ENCODE measurements at places on chromosomes 4 and X.
A peak's percentile ranks its signal among the peaks of the same experiment; 100 is the strongest.

DNA sequence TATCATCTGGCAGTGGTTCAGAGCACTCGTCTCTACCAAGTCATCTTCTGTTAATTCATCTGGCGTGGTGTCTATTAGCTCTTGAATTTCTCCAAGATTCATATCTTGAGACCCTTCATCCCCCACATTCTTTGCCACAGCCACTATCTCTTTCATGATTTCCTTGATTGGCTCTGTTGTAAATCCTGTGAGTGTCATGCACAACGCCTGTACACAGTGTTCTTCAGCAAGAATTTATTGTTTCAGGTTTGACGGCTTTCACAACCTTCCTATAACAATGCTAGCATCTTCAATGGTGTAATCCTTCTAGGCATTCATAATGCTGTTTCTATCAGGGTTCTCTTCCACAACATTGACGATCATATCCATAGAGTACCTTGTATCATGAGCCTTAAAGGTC is 30.9 kb downstream of the MGST2 start:
- DNase-seq, result no peak

GRCh38 chrX:147498796-147499195 is 412.9 kb upstream of the FMR1 start:
- no peak for DNase-seq

DNA sequence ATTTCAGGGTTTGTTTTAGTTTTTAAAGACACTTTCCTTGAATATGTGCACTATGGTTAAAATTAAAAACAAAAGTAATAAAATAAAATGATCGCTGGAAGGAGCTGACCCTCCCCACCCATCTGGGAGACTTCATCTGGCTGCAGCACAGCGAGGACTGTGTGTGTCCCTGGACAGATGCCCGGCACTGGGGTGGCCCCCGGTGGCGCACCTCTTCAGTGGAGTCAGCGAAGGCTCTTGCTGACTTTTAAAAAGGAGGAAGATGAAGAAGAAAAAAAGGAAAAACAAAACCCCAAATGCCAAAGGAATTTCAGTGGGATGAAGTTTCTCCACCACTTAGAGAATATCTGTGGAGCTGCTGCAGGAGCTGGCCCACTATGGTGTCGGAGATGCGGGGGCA is 5.4 kb upstream of the ADGRG4 start:
- DNase-seq, result no peak

- no peak for DNase-seq
Observed at GRCh38 chr4:7590899-7591298, 156.2 kb upstream of the PSAPL1 start.

GRCh38 chr4:185019456-185020292 is 1.4 kb downstream of the HELT start:
- DNase-seq, result peak; percentile 39

- peak; percentile 86 for DNase-seq
Observed at GRCh38 chr4:121711263-121712000, 14.7 kb upstream of the ANXA5 start.

DNA sequence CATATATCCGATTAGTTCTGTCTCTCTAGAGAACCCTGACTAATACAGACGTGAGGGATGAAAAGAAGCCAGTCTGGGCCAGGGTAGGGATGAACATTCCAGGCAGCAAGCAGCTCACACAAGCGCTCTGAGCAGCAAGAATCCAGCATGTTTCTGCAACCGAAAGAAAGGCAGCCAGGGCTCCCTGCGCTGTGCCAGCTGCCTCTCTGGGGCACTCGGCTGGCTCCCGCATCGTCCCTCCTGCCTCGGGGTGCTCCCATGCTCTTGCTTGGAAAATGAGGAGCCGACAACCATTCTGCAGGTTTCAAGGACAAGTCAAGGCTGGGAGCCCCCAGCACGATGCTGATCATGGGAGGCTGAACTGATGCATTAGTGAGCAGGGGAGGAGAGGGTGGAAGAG is 7.0 kb downstream of the JAKMIP1 start:
- no peak for DNase-seq

GRCh38 chrX:31545191-31545590 is 473.4 kb upstream of the FTHL17 start:
- no peak for DNase-seq

DNA sequence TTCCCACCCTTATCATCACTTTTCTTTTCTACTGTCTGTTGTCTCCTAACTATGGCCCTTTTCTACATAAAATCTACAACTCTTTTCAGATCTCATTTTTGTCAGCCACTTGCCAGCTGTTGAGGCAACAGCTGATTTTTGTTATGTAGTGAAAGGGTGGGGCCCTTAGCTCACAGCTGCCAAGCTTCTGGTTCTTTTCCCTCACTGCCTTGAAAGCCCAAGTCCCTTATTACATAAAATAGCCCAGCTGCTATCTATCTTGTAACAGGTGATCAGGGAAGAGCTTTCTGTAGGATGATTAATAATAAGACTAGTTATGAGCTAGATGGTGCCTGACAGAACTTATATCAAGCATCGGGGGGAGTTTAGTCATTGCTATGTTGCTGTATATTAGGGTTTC is 45.9 kb downstream of the ADGRL3 start:
- no peak for DNase-seq

DNA sequence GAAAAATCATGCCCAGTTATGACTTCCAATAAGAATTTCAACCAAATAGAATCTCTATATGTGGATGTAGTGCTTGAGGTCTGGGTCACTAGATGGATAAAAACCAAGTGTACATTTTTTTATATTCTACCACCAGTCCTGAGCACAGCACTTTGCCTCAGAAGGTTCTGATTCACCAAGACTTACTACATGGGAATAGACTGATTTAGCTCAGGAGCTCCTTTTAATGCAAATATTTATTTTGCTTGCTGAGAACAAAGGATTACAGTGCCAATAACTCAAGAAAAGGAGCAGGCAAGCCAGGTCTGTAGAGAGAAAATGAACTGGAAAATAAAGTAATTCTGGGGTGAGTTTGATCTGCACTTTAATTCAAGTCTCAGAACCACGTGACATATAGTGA is 6.4 kb upstream of the XK start:
- no peak for DNase-seq

GRCh38 chr4:26916195-26916594 is 55.6 kb downstream of the STIM2 start:
- DNase-seq, result no peak

GRCh38 chr4:183757060-183757459 is 98.0 kb downstream of the TRAPPC11 start:
- DNase-seq, result peak; percentile 31

GRCh38 chr4:77183777-77184420 is 26.9 kb downstream of the CCNG2 start:
- no peak for DNase-seq

- peak; percentile 11 for DNase-seq
Observed at GRCh38 chr4:94068753-94069719, 138.6 kb upstream of the SMARCAD1 start.

DNA sequence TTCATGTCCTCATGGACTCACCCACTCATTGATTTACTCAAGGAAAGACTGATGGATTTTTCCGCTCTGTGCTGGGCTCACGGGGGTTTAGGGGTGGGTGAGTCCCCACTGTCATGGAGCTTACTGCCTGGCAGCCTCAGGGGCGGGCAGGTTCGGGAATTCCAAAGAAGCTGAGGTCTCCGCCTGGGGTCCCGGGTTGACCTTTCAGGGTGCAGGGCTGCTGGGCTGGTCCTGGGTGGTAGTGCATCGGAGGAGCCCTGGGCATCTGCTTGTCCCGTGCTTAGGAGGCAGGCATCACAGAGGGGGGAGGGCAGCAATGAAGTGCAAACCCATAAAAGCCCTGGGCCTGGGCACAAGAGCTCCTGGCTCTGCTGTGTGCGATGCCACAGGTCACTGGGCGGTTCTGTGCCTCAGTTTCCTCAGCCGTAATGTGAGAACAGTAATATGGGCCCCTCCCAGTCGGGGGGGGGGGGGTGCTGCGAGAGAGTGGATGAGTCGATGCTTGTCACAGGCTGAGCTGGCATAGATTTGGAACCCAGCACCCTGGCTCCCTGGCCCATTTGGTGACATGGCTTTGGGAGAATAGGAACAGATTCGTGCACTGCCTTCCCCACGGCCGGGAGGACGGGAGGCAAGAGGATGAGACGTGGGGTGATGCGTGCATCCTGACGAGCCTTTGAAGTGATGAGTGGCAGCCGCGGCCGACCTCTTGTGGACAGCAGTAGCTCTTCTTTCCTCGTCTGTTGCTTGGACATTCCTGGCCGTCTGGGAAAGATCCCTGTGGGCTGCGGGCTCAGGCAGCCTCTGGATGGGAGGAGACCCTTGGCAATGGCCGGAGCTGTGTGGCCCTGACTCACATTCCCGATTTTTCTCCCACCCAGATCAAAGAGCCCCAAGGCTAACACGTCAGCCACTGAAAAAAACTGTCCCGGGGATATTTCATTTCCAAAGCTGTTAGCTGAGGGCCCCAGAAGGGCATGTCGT is 42.0 kb downstream of the PSAPL1 start:
- DNase-seq, result peak; percentile 40

DNA sequence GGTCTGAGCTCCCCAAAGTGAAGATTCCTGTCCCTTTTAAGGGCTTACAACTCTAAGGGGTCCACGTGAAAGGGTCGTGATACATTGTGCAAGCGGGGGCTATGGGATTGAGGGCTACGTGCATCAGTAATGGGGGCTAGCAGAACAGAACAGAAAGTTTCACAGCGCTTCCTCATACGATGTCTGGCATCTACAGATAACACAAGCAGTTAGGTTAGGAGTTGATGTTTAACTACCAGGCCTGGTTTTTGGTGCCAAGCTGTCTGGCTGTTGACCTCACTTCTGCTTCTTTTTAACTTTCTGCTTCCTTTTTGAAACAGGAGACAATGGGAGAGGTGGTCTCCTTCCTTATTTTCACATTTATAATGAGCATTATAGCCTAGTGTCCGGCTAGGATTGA is 368.6 kb upstream of the CXorf51A start:
- no peak for DNase-seq

- no peak for DNase-seq
Observed at GRCh38 chrX:53269536-53270107, 11.8 kb downstream of the IQSEC2 start.

DNA sequence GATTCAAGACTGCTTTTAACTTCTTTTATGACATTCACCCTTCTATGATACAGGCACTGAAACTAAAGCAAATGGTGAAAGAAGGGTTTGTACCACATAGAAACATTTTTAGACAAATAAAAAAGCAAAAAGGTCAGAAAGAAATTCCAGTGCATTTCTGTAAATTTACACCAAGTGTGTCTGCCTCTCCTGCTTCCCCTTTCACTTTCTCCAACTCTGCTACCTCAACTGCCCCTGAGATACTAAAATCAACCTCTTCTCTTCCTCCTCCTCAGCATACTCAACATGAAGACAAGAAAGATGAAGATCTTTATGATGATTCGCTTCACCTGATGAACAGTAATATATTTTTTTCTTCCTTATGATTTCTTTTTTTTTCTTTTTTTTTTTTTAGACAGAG is 187.9 kb downstream of the LRBA start:
- DNase-seq, result no peak

All from iPS-NIHi11 (cell line).